Uterus (tissue), 4 donors: ENCODE measurements at places on chromosomes 5 and 9. TPM values are rescaled to one million over a fixed set of nuclear protein-coding genes. Genes with fewer than 3 reads are reported as not detected.

DNA sequence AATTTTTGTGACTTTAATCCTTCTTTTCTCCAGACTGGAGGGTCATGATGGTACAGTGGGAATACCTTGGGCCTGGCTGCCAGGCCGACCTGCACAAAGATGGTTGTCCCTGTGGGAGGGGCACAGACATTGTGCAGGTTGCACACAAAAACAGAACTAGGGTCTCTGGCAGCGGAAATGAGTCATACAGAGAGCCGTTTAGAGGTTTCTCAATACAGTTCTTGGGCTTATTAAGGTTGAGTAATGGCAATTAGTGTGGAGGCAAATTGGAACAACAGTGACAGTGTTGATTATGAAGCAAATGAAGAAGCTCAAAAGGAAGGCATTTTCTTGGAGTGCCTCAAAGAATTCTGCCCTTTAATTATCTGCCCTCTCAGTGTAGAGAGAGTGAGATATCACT lies 173.6 kb downstream of the TENT4A start:
- no peak for DNase-seq

GRCh38 chr5:133353741-133354140 lies 258.6 kb downstream of the FSTL4 start:
- no peak for DNase-seq

DNA sequence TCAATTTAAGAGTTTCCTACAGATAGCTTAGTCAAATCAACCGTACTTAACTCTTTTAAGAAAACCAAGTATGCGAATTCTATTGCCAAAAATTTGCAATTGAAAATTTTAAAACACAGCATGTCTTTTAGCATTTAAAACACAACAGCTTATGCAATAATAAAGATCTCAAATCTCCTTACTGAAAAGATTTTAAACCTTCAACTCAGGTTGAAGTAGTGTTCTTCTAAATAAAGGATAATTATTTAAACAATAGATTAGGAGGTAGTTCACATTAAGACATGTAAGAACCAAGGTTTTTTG lies 5.5 kb downstream of the NR3C1 start:
- DNase-seq, result no peak

DNA sequence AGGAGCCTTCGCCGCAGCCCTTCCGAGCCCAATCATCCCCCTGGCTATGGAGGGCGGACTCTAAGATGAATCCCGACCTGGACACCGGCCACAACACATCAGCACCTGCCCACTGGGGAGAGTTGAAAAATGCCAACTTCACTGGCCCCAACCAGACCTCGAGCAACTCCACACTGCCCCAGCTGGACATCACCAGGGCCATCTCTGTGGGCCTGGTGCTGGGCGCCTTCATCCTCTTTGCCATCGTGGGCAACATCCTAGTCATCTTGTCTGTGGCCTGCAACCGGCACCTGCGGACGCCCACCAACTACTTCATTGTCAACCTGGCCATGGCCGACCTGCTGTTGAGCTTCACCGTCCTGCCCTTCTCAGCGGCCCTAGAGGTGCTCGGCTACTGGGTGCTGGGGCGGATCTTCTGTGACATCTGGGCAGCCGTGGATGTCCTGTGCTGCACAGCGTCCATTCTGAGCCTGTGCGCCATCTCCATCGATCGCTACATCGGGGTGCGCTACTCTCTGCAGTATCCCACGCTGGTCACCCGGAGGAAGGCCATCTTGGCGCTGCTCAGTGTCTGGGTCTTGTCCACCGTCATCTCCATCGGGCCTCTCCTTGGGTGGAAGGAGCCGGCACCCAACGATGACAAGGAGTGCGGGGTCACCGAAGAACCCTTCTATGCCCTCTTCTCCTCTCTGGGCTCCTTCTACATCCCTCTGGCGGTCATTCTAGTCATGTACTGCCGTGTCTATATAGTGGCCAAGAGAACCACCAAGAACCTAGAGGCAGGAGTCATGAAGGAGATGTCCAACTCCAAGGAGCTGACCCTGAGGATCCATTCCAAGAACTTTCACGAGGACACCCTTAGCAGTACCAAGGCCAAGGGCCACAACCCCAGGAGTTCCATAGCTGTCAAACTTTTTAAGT lies 819 bp downstream of the ADRA1B start:
- DNase-seq, result no peak

DNA sequence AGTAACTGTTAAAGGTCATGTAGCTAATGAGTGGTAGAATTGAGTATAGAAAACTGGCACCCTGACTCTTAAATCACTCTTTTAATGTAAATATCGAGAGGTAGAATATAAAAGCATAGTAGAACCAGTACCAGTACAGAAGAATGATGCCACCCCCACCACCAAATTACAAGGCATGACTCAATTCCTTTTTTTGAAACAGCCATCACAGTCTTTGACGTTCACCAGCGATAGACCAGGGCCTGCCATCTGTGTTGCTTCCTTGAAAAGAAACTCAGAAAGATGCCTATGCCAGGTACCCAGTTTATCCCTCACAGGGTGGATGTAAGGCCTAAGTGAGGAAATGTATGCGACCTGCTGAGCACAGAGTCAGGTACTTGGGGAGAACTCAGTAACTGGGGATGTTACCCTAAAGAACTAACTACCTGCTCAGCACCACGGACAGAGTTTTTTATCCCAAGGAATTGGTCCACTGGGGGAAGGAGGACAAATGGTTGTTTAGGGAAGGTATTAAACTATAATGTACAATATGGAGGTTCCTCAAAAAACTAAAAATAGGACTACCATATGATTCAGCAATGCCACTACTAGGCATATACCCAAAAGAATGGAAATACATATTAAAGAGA lies 116.5 kb downstream of the BRINP1 start:
- DNase-seq, result no peak

DNA sequence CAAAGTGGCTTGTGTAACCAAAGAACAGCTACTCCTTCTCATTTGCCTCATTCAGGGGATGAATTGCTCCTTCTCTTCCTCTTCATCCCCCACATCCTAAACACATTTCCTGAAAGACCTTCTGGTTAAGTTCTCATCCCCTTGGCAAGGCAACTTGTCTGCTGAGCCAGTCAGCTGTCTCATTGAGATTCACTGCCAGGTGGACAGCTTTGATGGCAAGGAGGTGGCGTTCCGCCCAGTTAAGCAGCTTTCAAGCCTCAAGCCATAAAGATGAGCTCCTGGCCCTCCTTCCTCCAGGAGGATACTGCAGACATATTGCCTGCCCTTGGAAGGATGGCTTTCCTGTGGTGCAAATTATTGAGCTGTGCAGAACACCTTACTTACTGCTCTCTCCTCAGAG lies 448.6 kb upstream of the MPDZ start:
- peak; percentile 56 for DNase-seq

DNA sequence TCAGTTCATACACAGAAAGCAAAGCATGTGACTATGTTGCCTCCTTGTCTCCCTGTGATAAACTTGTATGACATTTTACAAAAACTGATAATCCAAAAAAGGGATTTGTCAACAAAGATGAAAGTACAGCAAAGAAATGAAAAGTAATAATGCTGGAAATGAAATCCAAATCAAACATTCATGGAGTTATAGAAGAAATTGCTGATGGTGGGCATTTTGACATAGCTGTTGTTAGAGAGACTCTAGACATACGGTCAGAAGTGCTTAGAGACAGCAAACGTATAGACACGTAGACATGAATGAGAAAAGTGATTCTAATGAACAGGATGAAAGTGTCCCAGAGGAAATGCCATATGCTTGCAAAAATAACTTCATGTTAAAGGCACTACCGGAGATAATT lies 186.9 kb upstream of the RGMB start:
- DNase-seq, result no peak

- DNase-seq, result no peak
These were observed 137.3 kb downstream of the SLC12A2 start for GRCh38 chr5:128220841-128221240.

- peak; percentile 29 for DNase-seq
These were observed 601 bp downstream of the NNT start for GRCh38 chr5:43603344-43604217.

DNA sequence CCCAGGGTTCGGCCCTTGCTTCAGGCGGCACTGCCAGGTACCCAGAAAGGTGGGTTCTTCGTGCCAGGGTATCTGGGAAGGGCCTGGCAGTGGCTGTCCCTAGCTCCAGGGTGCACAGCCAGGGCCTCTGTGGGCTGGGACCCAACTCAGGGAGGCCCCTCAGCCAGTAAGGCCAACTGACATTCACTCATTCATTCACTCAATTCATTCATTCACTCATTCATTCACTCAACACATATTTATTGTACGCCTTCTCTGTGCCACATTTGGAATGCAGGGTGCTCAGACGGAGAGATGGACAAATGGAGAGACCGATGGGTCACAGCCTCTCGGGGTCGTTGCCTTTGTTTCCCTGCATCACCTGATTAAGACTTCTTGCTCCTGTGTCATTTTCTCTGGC lies 154.9 kb downstream of the GAPVD1 start:
- no peak for DNase-seq

- no peak for DNase-seq
These were observed 147.4 kb downstream of the AGTPBP1 start for GRCh38 chr9:85594316-85594715.

DNA sequence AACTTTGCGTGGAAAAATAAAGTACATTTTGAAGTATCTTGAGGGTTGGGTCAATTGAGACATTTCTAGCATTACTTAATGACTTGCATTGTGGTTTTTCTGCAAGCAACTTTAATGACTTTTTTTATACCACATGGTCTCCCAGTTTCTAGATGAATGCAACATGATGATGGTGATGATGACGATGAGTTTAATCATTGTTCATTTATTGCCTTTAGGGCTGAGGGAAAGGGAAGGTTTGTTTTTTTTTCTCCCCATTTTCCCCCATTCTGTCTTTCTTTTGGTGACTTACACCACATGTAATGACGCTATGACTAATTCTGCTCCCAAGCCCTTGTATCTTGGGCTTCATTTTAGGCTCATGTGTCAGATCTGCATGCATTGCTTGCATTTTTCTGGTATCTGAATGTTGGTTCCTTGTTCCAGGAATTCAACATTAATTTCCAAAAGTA lies 57.7 kb upstream of the NXNL2 start:
- no peak for DNase-seq

- DNase-seq, result no peak
These were observed 354.4 kb downstream of the DIRAS2 start for GRCh38 chr9:90288275-90288639.

- DNase-seq, result no peak
These were observed 32.6 kb downstream of the PAX5 start for GRCh38 chr9:37001459-37001858.

DNA sequence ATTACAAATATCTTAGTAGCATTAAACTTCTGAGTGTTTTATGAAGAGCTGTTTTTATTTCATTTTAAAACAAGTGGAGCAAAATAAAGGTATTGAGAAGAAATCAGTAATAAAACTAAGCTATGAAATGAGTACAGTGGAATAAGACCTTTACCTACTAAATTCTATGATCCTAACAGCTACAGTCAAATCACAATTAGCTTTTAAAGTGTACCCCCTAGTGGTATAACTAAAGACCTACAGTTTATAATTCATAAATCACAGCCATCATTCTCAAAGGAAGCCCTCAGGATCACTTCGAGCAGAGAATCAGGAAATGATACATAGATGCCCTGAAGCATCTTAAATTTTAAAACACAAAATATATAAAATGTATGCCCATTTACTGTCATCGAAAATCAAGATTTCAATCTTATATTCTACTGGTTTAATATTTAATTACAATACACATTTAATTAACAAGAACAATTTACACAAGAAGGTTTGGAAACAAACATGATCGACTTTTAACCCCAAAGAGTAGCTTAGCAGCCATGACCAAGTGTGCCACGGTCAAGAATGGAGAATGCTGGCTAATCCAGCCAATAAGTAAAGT lies 12.3 kb downstream of the CCNH start:
- DNase-seq, result no peak

GRCh38 chr5:142168365-142168764 lies 59.8 kb downstream of the NDFIP1 start:
- no peak for DNase-seq

GRCh38 chr5:145990170-145990569 lies 53.8 kb downstream of the SH3RF2 start:
- DNase-seq, result no peak

DNA sequence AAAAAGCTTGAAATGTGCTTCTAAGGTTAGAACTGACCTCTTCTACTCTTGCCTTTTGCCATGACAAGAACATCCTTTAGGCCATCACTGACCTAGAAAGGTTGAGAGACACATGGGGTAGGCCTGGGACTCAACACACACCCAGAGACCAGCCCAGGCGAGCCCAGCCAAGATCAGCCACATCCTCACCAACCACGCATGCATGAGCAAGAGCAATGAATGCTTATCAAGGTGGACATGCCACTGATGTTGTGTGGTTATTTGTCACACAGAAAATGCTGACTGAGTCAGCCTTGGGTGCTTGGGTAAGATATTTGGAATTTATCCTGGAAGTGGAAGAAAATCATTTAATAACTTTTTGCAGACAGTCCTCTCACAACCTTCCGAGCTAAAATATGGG lies 39.4 kb downstream of the SMIM23 start:
- DNase-seq, result no peak

DNA sequence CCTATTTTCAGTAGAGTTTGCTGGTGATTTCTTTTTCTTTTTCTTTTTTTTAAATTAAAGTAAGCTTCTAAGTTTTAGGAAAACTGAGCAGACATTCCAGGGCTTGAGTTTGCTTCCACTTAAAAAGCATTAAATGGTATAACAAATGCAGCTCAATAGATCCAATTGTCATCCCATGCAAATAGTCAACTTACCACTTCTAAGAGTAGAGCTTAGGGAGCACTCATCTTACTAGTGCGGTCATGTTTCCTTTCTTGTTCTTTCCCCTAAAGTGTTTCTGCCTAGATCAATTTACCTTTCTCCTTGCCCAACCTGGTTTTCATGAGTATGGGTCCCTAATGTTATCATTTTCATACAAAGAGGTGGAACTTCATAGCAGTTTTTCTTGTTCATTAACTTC lies 13.0 kb upstream of the CEP120 start:
- no peak for DNase-seq

- no peak for DNase-seq
These were observed 311.3 kb upstream of the TRPC7 start for GRCh38 chr5:136676685-136677084.

GRCh38 chr9:133487331-133487725 lies 8.4 kb upstream of the SLC2A6 start:
- no peak for DNase-seq

DNA sequence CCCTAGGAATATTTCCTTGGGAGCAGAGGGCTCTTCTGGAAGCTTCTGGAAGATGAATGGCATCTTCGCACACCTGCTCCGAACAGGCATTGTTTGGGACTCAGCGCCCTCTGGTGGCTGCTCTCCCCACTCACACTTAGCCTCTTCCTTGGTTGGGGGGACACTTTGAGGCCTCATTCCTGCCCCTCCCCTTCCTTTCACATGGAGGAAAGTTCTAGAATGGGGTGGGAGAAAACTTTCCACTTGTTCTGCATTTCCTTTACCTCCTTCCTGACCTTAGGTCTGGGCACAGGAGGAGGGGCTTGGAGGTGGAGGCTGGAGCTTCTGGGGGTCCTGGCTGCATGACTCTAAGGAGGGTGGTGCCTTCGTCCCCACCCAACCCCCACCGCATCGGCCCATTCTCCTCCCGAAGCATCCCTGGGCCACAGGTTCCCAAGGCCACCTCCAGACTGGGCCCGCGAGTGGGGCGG lies 19.3 kb upstream of the SMIM32 start:
- peak; percentile 30 for DNase-seq

Gene RALGDS
- total RNA-seq, result 30.0 TPM

Gene SNAPC4
- total RNA-seq, result 0.51 TPM

Gene FOXD1
- not detected for total RNA-seq

Gene IFNA21
- total RNA-seq, result not detected

Gene TAF11L5
- total RNA-seq, result not detected

Gene FOXD4L4
- total RNA-seq, result not detected

Gene NR4A3
- under 0.01 TPM for total RNA-seq

Gene GARNL3
- 9.7 TPM for total RNA-seq

Gene PTPN3
- total RNA-seq, result 1.5 TPM

Gene NTRK2
- 11.5 TPM for total RNA-seq

Gene ST6GALNAC4
- 0.59 TPM for total RNA-seq

Gene NEUROG1
- total RNA-seq, result not detected
